Sigmoid colon (tissue), 7 donors: ENCODE measurements at places on chromosomes 6 and 20. TPM values are rescaled to one million over a fixed set of nuclear protein-coding genes. Genes with fewer than 3 reads are reported as not detected.

Gene PRRT1
- 1.8 TPM for total RNA-seq

Gene TCF21
- 16.3 TPM for total RNA-seq

DNA sequence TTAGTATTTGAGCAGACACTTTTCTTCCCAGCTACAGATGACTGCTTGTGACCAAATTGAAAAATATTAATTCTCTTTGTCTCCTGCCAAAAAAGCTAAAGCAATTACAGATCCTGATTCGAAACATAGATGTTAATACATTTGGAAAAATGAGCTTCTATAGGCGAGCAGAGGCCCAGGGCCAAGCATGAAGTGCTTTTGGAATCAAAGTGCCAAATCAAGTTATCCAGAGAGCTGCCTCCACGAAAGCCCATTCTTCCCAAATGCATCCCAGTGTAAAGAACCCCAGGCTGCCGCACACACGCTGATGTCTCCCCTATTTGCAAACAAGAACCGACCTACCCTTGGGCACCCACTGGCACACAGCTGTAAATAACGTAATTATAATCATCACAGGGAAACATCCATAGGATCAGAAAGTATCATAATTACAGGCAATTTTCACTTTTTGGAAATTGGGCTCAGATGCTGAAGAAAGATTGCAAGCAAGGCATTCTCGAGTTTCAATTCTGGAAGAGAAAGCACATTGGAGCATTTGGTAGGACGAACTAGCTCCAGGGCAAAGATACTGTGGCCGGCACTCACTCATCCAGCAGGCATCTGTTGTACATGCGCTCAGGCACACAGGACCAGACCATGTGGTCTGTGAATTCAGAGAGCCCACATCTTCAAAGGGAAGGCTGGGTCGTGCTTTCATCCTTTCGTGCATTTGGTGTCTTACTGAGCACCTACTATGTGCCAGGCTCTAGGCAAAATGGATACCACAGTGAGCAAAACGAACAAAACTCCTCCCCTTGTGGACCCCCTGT is 45.9 kb downstream of the BMP7 start:
- no peaks in the 10 kb centered on the region for H3K27me3 ChIP-seq
- no peak for DNase-seq
- no peak overlapping the region for H3K27ac ChIP-seq

DNA sequence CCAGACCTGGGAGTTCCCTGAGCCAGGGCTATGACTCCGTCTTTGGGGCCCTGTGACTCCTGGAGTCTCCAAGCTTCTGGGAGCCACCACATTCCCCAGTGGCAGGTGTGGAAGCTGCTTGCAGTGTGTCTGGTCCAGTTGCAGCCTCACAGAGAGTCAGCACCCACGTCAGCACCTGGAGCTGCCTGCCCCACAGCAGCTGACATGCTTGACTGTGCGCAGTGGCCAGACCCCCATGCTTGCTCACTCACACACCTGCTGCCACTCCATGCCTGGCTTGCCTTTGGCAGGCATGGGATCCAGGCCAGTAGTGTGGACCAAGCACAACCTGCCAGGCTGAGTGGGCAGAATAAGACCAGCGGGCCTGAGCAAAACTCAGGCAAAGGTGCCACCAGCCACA is 31.0 kb upstream of the ASIP start:
- H3K4me1 ChIP-seq: no peaks in the 10 kb centered on the region
- H3K4me3 ChIP-seq: no peak overlapping the region
- no peak for DNase-seq
- H3K27ac ChIP-seq: no peak overlapping the region
- no peaks in the 10 kb centered on the region for H3K27me3 ChIP-seq

DNA sequence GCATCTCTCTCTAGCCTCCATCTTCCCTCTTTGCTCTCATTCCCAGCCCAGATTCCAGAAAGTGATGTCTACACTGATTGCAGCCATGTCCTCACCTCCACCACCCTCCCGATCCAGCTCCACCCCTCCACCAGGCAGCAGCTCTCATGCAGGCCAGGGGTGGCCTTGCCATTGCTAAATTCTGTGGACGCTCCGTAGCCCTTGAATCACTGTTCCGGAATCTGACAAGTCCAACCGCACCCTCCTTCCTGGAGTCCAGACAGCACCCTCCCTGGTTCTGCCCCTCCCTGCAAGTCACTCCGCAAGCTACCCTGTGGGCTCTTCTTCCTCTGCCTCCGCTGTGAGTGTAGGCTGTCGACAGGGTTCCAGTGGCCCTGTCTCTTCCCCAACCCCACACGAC is 26.2 kb downstream of the TNXB start:
- H3K36me3 ChIP-seq: no peaks in the 10 kb centered on the region
- DNase-seq: peak; percentile 90
- peaks cover 22% of the 10 kb centered on the region for H3K4me1 ChIP-seq
- H3K27ac ChIP-seq: peak overlapping the region; percentile 78
- H3K27me3 ChIP-seq: peaks cover 15% of the 10 kb centered on the region
- no peak overlapping the region for H3K4me3 ChIP-seq

- no peak overlapping the region for H3K27ac ChIP-seq
- no peaks in the 10 kb centered on the region for H3K4me1 ChIP-seq
- H3K4me3 ChIP-seq: no peak overlapping the region
- no peak for DNase-seq
- no peaks in the 10 kb centered on the region for H3K36me3 ChIP-seq
- no peaks in the 10 kb centered on the region for H3K27me3 ChIP-seq
Measured at GRCh38 chr20:16387666-16388065, 185.6 kb downstream of the KIF16B start.
